ENCODE measurements at places on chromosomes 4 and X.

- DNase-seq: no peak
Observed at GRCh38 chr4:123359449-123360315, 36.9 kb upstream of the SPRY1 start.

DNA sequence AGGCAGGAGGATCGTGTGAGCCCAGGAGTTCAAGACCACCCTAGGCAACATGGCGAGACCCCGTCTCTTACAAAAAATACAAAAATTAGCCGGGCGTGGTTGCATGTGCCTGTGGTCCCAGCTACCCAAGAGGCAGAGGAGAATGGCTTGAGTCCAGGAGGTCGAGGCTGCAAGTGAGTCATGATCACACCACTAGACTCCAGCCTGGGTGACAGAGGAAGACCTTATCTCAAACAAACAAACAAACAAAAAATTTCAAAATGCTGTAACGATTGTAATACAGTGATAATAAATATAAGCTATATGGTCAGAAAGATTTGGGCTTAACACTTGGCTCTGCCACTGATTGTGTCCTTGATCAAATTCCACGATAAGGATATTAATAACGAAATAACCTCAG lies 24.2 kb downstream of the SLC25A4 start:
- DNase-seq: no peak

- DNase-seq: no peak
Observed at GRCh38 chr4:37524267-37524666, 161.9 kb downstream of the RELL1 start.

GRCh38 chr4:83022724-83023450 lies 12.1 kb upstream of the COPS4 start:
- peak; percentile 10 for DNase-seq

DNA sequence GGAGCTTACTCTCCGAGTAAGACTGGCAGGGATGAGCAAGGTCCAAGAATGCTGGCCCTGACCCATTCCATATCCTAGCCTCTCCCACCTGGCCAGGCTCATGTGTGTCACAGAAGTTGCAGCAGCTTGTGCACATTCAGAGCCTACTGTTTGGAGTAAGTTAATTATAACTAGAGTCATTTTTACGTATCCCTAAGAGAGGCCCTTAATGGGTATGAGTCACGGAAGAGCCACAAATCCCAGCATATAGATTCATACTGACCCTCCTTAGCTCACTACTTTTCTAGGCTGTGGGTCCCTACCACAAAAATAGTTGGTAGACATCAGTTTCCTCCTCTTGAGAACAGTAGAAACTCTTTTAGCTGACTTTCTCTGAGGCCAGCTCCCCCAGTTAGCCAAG lies 118.3 kb upstream of the FRG1 start:
- peak; percentile 81 for DNase-seq
